ENCODE measurements at places on chromosomes 1 and 21.

- DNase-seq, result no peak
Observed at GRCh38 chr1:116147114-116147510, 35.9 kb downstream of the MAB21L3 start.

DNA sequence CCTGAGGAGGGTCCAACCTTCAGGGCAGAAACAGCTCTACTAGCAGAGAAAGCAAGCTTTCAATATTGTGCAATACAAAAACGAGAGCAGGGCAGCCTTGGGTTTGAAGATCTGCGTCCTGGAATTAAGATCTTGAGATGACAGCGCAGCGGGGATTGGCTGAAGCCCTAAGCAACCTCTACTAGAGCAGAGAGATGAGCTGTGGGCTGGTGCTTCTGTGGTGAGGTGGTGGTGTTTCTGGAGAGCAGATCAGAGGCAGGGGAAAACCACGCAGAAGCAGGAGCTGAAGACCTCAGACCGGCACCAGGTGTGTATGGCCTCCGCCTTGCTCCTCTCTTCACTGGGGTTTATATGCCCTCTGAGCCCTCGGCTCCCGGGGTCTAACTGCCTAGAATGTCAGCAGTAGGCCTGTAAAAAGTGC, 12.5 kb downstream of the TRAF3IP3 start:
- no peak for DNase-seq

GRCh38 chr21:33030633-33031032, 4.9 kb downstream of the OLIG2 start:
- DNase-seq, result no peak

DNA sequence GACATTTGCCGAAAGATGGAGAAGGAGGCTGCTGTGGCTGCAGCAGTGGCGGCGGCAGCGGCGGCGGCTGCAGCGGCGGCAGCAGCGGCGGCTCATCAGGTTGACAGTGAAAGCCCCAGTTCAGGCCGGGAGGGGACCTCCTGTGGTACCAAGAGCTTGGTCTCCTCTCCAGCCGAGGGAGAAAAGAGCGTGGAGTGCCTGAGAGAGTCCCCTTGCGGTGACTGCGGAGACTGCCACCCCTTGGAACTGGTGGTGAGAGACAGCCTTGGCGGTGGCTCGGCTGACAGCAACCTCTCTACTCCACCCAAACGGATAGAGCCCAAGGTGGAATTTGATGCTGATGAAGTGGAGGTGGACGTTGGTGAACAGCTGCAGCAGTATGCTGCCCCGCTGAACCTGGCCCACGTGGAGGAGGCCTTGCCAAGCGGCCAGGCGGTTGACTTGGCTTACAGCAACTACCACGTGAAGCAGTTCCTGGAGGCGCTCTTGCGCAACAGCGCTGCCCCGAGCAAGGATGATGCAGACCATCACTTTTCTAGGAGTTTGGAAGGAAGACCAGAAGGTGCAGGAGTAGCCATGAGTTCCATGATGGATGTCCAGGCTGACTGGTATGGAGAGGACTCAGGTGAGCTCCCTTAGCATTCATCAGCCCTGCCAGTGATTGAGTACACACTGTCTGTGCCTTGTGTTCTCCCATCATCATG, 6.3 kb downstream of the ZBTB8B start:
- no peak for DNase-seq

- DNase-seq, result peak; percentile 37
Observed at GRCh38 chr1:13514821-13515220, 1.0 kb upstream of the LRRC38 start.
